ENCODE measurements at places on chromosomes 12 and 14.

GRCh38 chr12:67645601-67646000 lies 2.9 kb upstream of the DYRK2 start:
- no peak for DNase-seq

DNA sequence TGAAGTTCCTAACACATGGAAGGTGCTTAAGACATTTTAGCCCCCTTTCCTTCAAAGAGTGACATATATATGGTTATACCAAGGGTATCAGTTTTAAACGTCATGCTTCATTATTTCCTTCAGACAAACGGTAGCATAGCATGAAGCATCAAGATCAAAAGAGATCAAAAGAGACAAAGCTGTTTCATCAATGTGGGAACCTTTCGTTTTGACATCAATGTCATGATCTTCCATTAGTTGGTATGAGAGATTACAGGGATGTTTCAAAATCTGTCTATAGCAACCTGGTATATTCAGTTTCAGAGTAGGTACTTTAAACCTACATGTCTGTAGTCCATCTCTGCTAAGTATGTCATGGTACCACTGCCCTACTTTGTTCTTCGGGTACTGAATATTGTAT lies 28.3 kb downstream of the PUS7L start:
- DNase-seq, result no peak

DNA sequence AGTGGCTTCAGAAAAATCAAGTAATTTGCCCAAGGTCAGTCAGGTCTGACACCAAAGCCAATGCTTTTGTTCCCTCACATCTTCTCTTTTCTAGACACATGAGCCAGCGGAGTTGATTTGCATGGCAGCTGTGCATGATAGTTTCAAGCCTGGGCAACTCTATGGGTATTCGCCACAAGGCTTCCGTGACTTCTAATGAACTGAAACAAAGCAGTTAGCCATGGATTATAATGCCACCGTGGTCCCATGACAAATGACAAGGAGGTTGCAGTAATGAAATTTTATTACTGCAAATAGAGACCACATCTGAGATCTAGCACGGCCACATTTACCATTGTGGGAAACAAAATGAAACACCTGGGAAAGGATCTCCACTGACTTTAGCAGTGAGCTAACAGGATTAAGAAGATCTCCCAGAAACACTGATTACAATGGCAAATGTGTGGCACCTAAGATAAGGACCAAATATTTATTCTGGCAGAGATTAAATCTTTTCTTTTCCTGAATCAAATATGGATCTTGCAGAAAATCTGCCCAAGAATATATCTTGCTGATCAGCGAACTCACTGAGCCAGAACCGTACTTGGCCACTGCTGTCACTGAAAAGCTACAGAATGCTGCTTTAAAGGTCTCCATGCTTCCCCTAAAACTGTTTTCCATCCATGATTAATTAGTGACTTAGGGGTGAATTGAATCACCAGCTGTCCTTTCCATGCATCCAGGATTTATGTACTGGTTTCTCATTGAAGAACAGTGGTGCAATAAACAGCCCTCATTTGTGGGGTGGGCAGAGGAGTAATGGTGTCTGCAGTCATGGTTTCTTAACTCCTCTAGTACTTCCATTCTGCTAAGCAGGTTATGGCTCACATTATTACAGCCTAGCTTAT lies 551.0 kb downstream of the DIO2 start:
- DNase-seq, result no peak

- DNase-seq, result no peak
Measured at GRCh38 chr12:33944703-33945437, 77.4 kb upstream of the ALG10 start.

- DNase-seq, result no peak
Measured at GRCh38 chr12:7646178-7646475, 19.6 kb downstream of the APOBEC1 start.

DNA sequence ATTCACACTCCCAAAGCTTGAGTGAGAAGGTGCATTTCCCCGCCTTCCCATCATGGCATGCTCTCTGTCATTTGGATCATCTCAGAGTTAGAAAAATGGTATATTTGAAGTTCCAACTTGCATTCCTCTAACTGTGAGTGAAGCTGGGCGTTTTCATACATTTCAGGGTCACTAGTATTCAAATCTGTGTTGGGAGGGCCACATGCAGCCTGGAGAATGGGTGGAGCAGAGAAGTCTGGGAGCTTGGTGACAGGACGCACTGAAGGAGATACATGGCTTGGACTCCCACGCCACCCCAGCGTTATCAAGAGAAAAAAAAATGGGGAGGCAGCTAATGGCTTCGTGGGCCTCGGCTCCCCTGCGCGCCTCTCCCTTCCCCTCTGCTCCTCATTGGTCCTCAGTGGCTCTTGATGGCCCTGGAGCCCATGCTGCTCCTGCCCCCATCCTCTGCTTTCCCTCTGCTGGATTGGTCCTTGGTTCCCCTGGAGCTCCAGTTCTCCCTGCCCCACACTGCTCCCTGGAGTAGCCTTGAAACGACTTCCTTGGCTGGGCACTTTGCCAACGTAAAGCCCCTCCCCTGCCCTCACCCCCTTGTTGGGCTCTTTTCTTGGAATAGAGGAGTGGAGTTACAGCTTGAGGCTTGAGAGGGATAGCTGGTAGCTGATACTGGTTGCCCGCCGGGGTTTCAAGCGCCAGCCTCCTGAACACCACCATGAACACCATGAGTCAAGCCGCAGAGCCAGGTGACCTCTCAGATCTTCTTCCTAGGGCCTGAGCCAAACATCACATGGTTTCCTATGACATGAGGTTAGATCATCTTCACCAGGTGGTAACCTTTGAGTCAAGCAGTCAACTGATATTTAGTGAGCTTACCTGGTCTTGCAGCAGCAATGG lies 139.6 kb downstream of the PRKCH start:
- DNase-seq, result no peak

DNA sequence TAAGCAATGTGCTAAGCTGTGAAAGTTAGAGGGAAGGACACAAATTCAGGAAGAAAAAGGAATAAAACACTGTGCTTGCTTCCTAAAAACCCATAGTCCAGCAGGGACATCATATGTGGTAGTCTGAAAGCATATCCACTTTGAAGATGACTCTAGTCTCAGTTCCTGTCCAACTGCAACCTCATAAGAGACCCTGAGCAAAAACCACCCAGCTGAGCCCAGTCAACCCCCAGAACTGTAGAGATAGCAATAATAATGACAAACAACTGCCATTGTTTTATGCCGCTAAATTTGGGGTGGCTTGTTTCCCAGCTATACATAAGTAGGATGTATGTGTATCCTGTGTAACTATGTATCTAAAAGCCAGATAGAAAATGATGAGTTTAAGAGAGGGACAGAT lies 3.9 kb upstream of the SERPINA4 start:
- DNase-seq, result no peak

DNA sequence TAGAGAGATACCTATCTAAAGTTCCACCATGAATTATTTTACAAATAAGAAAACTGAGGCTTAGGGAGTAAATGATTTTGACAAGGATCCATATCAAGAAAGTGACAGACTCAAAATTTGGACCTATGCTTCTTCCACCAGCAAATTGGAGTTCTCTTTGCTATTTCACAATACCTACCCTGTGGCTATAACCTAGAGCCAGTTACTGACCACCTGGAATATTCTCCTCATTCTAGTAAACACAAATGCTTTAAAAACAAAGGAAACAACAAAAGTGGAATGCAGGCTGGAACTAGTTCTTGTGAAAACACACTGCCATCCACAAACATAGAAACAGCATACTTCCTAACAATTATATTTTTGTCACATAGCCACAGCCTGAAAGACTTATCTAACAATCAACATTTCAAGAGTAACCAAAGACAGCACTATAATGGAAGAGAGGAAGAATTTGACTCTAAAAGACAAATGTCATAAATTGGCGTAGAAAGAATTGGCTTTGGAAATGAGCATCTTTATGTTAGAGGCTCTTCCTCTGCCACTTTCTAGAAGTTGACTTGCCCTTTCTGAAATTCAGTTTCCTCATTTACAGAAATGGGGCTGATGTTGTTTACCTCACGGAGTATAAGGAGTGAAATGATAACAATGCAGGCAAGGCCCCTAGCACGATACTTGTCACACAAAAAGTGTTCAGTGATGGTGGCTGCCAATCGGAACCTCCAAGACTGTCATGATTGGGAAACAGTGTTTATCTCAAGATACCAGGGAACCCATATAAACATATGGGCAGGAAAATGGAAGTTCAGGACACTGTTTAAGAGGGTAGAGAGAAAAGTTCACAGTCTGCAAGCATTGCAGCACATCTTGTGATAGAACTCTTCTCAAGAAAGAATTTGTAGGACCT lies 138.6 kb upstream of the LGR5 start:
- DNase-seq, result no peak

DNA sequence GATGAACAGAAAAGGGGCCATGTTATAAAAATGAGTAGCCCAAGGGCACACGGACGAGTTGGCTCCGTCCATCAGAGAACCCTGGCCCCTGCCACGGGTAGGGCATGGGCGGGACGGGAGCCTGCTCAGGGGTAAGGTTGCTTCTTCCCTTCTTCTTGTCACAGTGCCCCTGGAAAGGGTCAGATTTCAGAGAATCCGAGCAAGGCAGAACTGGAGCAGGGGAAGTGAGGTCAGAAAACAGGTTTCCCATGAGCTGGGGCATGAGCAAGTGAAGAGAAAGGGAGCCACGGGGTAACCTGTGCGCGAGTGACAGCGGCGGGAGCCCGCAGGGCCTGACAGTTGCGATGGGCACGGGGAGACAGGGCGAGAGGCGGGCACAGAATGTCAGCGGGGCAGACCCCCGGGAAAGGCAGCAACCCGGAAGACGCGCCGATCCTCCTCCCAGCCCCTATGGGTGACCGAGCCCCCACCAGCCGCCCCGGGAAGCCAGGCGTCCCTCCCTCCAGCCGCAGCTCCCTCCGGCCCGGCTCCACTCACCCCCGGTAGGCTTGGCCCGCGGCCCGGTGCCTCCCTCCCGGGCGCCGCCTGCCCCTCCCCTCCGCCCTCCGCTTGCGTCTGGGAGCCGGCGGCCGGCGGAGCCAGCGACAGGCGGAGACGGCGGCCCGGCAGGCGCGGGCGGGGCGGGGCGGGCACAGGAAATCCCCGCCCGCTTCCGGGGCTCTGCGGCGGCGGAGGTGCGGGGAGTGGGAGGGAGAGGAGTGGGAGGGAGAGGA lies at the start of gene ZNF641:
Gene ZNF641 (minus strand): TSS at position 671 of the 773 bp plus-strand sequence. CDS start 2,829 bp downstream, outside the sequence.
- no peak for DNase-seq

DNA sequence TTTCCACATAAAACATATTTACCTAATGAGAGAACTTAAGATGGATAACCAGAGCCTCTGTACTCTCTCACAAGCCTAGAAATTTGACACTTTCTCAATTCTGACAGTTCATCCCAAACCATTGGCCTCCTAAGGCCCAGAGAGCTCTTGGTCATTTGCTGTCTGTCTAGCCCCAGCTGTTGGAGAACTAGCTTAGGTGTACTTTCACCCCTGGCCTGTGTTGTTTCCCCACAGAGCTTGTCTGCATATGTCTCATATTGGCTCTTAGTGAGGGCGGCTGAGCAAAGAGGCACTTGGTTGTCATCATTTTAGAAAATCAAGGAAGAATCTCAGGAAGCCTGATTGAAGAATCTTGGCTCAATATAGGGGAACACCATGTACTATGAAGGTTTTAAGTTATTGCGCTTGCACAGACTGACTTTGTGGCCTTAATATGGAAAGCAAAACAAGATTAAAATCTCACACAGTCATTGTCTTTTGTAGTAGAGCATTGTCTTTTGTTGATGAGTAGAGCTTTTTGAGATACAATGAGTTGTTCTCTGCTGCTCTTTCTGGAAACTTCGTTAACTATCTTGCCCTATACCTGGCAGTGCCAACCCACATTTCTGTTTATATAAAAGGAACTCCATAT lies 324.6 kb downstream of the RAD51B start:
- no peak for DNase-seq

GRCh38 chr14:42228611-42229010 lies 621.9 kb downstream of the LRFN5 start:
- DNase-seq, result no peak

GRCh38 chr14:85688006-85688405 lies 158.1 kb downstream of the FLRT2 start:
- DNase-seq, result no peak

DNA sequence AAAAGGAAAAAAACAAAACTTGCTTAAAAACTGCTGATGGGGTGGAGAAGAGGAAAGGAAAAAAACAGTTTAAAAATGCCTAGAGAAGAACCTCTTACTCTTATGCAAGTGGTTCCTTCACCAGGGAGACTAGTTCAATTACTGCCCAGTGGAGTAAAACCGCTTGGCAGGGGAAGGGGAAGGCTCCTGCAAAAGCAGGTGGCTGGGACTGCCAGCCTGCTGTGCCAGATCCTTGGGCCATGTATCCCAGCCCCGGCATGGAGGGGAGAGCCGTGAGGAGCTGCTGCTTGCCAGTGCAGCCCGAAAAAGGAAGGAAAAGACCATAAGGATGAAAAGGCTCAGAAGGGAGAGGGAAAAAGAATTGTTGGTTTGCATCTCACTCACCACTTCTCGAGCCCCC lies 123.0 kb downstream of the FSCB start:
- DNase-seq, result no peak

- DNase-seq, result no peak
Measured at GRCh38 chr12:14403293-14403692, 37.8 kb downstream of the ATF7IP start.

DNA sequence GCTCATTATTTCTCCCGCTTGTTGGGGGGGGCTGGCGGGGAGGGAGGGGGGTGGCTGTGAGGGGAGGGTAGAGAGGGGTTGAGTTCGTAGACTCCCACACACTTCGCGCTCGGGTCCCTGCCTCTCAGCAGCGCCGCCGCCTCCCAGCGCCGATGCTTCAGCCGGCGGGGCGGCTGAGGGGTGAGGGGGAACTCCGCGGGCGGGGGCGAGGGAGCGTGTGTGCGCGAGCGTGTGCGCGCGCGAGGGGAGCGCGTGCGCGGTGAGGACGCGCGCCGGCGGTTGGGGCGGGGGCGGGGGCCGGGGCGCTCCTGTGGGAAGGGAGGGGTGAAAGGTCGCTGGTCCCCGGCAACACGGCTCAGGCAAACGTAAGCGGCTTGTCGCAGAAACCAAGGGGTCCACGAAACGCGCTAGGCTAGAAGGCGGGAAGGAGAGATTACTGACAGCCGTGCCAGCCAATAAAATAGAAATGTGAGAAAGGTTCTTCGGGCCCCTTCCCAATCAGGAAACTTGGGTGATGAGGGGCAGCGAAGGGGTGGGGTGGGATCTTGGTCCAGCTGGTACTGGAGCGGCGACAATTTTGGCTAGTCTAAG lies 343 bp upstream of the NOVA1 start:
- no peak for DNase-seq

- no peak for DNase-seq
Measured at GRCh38 chr12:92341065-92341668, 195.5 kb upstream of the BTG1 start.

- DNase-seq, result no peak
Measured at GRCh38 chr12:49044660-49045059, 15.9 kb downstream of the KMT2D start.

- no peak for DNase-seq
Measured at GRCh38 chr12:58425481-58426392, 484.4 kb downstream of the ATP23 start.

- no peak for DNase-seq
Measured at GRCh38 chr12:4809013-4809448, 88.8 kb downstream of the GALNT8 start.

DNA sequence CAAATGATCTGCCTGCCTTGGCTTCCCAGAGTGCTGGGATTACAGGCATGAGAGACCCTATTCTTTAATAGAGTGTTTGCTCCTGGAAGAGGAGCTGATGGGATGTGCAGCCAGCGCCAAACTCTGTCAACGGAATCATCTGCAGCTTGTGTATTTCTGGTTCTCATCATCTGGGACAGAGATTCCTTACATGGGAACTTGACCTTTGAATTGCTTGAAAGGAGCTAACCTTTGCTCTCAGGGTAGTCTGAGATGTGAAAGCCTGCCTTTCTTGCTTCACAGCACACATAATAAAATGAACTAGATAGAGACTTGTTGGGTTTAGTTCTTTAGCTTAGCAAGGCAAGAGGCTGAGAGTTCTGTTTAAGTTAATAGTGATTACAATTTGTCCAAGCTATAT lies 120.0 kb downstream of the OTOGL start:
- no peak for DNase-seq

All from bone marrow (tissue), 2 donors.